ENCODE measurements at places on chromosomes 11 and 22.
A peak's percentile ranks its signal among the peaks of the same experiment; 100 is the strongest.

DNA sequence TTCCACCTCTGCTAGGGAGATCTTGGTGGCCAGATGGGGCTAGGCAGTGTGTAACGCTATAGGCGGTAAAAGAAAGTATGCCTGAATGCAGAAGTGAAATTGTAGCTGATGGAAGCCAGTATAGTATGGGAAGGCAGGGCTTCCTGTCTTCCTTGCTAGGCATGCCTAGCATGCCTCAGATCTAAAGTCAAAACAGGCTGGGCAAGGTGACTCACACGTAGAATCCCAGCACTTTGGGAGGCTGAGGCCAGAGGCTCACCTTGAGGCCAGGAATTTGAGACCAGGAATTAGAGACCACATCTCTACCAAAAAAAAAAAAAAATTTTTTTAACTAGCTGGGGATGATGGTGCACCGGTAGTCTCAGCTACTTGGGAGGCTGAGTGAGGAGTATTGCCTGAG, 281.7 kb upstream of the MTNR1B start:
- DNase-seq, result no peak

DNA sequence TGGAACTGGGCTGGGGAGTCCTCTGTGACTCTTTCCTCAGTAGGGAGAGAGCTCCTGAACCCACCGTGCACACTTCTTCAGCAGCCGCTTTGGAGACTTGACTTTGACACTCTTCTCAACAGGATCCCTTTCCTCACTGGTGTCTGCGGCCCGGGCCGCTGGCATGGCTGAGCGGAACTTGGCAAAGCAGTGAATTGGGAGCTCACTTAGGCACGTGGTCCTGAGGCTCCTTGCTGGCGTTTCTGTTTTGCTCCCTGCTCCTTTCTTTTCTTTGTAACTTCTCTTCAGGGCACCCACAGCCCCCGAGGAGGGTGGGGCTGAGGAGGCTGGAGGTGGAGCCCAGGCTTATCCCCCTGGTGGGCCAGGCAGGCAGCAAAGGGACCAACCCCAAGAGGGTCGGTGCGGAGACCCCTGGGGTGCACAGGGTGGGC, 8.4 kb upstream of the KCNQ1OT1 start:
- peak; percentile 40 for DNase-seq

- no peak for DNase-seq
Measured at GRCh38 chr11:11316651-11317230, 36.3 kb downstream of the CSNK2A3 start.

DNA sequence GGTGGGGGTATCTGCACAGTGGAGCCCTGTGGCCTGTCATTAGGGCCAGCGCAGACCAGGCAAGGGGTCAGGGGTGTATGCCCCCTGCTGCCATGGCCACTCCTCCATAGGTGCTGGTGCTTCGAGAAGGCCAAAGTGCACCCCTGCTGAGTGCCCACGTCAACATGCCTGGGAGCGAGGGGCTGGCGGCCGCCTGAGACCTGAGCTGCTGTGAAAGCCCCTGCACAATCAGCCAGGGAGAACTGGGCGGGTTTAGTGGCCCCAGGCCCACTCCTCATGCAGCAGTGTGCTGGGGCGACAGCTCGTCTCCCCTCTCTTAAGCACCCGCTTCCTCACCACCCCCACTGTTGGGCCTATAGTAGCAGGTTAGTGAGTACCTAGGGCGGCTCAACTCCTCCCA, 14.0 kb downstream of the ZDHHC24 start:
- no peak for DNase-seq

- DNase-seq, result peak; percentile 55
Measured at GRCh38 chr22:37242395-37242918, 1.6 kb downstream of the RAC2 start.

DNA sequence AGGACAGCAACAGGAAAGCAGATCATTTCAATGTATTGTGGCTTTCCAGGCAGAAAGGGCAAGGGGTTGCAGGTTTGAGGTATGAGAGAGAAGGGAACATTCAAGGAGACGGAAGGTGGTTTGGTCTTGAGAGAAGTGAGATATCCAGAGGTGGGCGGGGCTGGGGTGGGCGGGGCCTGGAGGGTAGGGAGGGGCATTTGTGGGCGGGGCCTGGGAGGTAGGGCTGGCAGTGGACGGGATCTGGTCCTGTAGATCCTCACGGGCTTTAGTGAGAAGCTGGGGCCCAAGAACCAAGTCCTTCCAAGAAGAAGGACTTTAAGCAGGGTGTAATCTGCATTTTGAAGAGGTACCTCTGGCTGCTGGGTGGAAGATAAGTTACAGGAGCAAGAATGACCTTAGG, 199.2 kb downstream of the MN1 start:
- no peak for DNase-seq

GRCh38 chr22:17496841-17497240, 66.5 kb upstream of the SLC25A18 start:
- DNase-seq, result no peak

Data from left ventricle myocardium inferior (tissue), 1 donor.